Cardiac septum (tissue), 1 donor: ENCODE measurements at places on chromosomes 12 and 14. TPM values are rescaled to one million over a fixed set of nuclear protein-coding genes. Genes with fewer than 3 reads are reported as not detected.

- no peak for DNase-seq
Measured at GRCh38 chr12:94289461-94290312, 141.3 kb downstream of the PLXNC1 start.

- DNase-seq, result peak; percentile 58
Measured at GRCh38 chr12:107360482-107360881, 267.1 kb upstream of the CRY1 start.

- no peak for DNase-seq
Measured at GRCh38 chr12:623172-623864, 39.9 kb downstream of the NINJ2 start.

DNA sequence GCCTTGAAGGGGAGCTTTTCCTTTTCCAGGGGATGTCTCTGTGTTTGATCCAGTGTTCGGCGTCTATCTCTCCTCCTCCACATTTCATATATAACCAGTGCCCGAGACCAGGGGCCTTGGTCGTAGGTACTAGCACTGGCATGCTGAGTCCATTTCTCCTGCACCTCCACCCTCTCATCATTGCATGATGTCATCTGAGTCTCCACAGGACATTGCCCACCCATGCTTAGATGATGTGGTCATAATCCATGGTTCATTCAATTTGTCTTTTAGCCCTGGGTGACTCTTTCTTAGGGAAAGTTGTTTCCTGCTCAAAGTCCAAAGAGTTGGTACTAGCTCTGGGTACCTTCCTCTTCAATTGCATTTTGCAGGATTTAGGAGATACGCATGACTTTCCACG is 328.1 kb downstream of the BCL11B start:
- DNase-seq, result no peak

GRCh38 chr14:78324353-78324752 is 154.2 kb downstream of the NRXN3 start:
- no peak for DNase-seq

DNA sequence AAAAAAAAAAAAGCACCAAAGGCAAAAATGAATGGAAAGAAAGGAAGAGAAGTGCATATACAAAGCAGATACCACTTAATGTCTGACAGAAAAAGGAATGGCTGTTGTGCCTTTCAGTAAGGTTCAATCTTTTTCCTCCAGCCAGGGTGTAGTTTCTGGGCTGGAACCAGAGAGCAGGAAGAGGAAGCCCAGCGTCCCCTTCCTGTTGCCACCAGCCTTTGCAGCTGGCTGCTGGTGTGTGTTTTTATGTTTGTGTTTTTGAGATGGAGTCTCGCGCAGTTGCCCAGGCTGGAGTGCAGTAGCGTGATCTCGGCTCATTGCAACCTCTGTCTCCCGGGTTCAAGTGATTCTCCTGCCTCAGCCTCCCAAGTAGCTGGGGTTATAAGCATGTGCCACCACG is 64.6 kb upstream of the LTA4H start:
- DNase-seq, result no peak

- DNase-seq, result peak; percentile 90
Measured at GRCh38 chr12:108302403-108303311, 36.5 kb downstream of the CMKLR1 start.

- no peak for DNase-seq
Measured at GRCh38 chr12:112904571-112904970, 2.2 kb upstream of the OAS1 start.

- DNase-seq, result no peak
Measured at GRCh38 chr12:581321-581720, 81.9 kb downstream of the NINJ2 start.

GRCh38 chr12:107014055-107014454 is 27.1 kb upstream of the MTERF2 start:
- DNase-seq, result no peak

GRCh38 chr12:27331291-27331926 is 1.2 kb upstream of the BMAL2 start:
- no peak for DNase-seq

- DNase-seq, result no peak
Measured at GRCh38 chr12:20489645-20490044, 121.3 kb downstream of the PDE3A start.

- DNase-seq, result no peak
Measured at GRCh38 chr12:38601949-38602348, 285.4 kb downstream of the ALG10B start.

BMAL2 gene
- total RNA-seq, result 8.9 TPM

KLRK1 gene
- total RNA-seq, result 0.19 TPM

TDRD9 gene
- total RNA-seq, result 3.3 TPM

CPNE6 gene
- 1.4 TPM for total RNA-seq

SYT1 gene
- total RNA-seq, result not detected

NRL gene
- 2.4 TPM for total RNA-seq

OR5AU1 gene
- not detected for total RNA-seq
